ENCODE measurements at places on chromosomes 13 and 19.

DNA sequence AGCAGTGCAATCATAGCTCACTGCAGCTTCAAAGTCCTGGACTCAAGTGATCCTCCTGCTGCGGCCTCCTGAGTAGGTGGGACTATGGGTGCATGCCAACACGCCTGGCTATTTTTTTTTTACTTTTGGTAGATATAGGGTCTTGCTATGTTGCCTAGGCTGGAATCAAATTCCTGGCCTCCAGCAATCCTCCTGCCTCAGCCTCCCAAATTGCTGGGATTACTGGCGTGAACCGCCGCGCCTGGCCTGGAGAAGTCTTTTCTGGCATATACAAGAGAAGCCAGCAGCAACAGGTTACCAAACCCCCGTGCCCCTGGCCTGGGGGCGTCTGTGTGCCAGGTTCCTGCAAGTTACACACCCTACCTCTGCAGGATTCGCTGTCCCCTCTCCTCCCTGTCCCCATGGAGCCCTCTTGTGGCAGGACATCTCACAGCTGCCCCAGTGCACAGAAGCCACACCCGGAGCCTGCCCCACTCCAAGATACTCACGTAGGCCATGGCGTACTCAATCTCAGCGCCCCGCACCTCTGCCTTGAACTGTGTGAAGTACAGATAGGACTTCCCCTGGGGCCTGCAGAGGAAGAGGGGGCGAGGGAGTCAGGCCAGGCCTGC, 9.9 kb downstream of the MYDGF start:
- DNase-seq, result no peak

DNA sequence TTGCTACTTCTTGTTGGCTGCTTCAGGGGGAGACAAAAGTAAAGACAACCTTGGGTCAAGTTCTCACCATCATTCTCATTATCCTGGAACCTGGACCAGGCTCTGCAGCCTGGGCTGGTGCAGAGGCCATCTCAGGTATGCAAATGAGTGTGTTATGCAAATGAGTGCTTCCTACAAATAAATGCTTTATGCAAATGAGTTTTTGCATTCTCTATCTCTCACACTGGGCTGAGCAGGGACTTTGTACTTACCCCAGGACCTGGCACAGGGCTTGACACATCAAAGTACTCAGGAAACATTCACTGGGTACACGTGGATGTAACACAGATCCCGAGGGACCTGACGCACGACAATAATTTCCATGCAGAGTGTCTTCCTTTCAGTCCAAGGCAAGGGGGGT, 103.0 kb downstream of the DNAJC15 start:
- no peak for DNase-seq

- DNase-seq, result no peak
Observed at GRCh38 chr13:59413126-59413525, 750.6 kb downstream of the DIAPH3 start.

- no peak for DNase-seq
Observed at GRCh38 chr19:39684267-39684666, 20.0 kb upstream of the LGALS14 start.

DNA sequence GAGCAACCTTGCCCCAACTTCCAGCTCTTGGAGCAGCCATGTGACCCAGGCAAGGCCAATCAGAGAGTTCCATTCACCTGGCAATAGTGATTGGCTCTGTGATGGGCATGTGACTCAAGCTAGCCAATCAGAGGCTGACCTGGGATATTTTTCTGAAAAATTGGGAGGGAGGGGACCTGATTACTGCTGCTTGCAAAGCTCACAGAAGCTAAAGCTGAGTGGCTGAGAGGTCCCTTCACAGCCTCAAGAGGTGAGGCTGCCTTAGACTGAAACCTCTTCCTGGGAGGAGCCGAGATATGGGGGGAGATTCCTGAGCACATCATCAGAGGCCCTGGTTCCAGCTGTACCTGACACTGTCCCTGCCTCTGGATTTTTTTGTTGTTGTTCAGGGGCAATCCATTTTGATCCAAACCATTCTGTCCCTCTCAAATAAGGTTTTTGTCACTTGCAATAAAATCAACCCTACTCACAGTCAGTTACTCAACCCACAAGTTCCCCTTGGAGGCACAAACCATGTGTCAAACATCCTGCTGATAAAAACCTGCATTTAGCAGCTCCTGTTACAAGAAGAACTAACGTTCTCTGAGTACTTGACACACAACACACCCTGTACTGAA, 4.8 kb downstream of the CIB3 start:
- no peak for DNase-seq

GRCh38 chr19:57934820-57935665, at the start of gene ZNF418:
ZNF418 (minus strand) TSS chr19:57935402; CDS start chr19:57933822, 1,580 bp downstream.
- peak; percentile 11 for DNase-seq

GRCh38 chr13:89920461-89920860, 1427.0 kb upstream of the MIR17HG start:
- DNase-seq, result no peak

All from stimulated activated CD4-positive, alpha-beta T cell treated with anti-CD3 and anti-CD28 coated beads, Interleukin-12 subunit alpha, Interleukin-12 subunit beta, amount 100 ng/mL, for 4 hours (primary cell).